Esophagus squamous epithelium (tissue), 5 donors: ENCODE measurements at places on chromosomes 7 and 10.

DNA sequence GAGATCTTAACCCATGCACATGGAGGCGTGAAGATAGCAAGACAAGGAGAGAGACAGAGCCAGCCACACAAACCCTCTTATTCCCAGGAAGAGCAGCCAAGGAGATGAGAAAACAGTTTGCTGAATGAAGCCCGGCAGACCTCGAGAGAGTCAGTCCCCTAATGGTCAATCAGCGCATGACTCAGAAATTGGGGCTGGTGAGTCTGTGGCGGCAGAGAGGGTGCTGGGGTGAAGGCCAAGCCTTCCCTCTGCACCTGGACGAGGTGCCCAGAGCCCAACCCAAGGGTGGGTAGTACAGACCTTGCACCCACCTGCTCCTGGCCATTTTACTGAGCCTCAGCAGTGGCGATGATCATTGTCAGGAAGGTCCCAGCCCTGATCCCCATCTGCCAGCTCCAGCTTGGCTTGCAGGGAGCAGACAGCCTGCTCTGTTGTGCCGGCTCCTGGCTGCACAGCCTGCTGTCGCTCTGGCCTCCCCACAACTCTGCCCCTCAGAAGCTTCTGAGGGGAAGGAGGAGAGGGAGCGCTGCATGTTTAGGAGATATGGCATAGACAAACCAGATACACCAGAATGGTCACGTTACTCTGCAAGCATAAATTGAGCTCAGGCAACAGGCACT is 256.6 kb downstream of the RPS24 start:
- no peak overlapping the region for H3K4me3 ChIP-seq
- H3K27ac ChIP-seq = no peak overlapping the region
- no peaks in the 10 kb centered on the region for H3K4me1 ChIP-seq

DNA sequence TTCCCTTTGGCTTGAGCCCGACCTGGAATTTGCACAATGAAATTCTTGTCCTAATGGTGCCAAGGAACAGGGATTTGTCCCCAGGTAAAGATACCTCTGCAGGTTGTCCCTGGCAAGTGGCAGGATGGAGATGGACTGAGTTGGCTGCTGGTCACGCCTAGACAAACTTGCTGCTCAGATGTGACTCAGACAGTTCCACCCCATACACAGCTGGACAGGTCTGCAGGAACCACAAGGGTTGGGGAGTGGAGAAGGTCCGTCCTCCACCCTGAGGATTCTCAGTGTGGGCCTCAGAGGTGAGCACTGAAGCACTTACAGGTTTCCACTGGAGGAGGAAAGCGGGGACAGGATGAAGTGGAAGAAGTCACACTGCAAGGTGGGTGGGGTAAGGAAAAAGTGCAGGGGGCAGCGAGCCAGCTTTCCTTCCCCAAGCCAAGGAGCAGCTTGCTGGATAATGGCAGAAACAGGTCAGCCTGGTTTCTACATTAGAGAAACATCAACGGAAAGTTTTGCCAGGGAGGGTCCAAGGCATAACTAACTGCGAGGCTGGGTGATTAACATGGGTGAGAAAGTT is 20.5 kb downstream of the ITPRIP start:
- H3K4me1 ChIP-seq = peaks cover 69% of the 10 kb centered on the region
- no peaks in the 10 kb centered on the region for H3K27me3 ChIP-seq
- H3K36me3 ChIP-seq = peaks cover 34% of the 10 kb centered on the region
- DNase-seq = no peak
- peak overlapping the region; percentile 99 for H3K27ac ChIP-seq
- H3K4me3 ChIP-seq = no peak overlapping the region

GRCh38 chr7:116393654-116394053 is 105.9 kb upstream of the CAV2 start:
- no peak overlapping the region for H3K4me3 ChIP-seq
- H3K4me1 ChIP-seq = no peaks in the 10 kb centered on the region
- no peaks in the 10 kb centered on the region for H3K36me3 ChIP-seq
- H3K27ac ChIP-seq = no peak overlapping the region
- no peaks in the 10 kb centered on the region for H3K27me3 ChIP-seq

DNA sequence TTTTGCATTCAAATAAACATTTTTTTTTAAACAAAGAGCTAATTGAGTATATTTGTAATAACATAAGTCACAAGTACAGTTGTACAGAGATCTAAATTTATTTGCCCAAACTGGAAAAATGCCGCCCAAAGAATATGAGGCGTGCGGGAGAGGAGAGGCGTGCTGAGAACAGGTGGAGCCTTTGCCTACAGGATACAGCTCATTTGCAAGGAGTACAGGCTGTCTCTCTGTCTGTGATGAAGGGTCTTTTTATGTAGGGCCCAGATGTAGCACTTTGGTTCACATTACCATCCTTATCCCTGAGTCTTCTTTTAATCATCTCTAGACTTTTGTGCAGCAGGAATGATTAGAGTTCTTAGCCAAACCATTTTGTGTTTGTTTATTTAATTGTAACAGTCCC is 58.2 kb downstream of the POU6F2 start:
- no peaks in the 10 kb centered on the region for H3K36me3 ChIP-seq
- H3K27ac ChIP-seq = no peak overlapping the region
- DNase-seq = no peak
- H3K27me3 ChIP-seq = no peaks in the 10 kb centered on the region
- no peak overlapping the region for H3K4me3 ChIP-seq

DNA sequence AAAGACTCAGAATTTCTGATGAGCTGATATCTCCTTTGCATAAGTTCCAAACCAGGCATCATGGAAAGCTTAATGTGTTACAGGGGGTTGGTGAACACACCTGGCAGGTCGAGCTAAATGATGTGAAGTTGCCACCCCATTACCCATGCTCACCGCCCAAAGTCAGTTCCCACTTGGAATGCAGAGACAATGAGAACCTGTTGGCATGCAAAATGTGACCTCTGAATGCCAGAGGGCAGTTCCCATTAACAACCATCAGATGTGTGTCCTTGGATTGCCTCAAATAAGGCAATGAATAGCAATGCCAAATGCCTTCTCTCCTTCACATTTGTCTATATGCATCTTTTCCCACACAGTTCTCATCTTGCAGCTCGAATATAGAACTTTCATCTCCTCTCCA is 190.7 kb downstream of the CDCA7L start:
- no peaks in the 10 kb centered on the region for H3K36me3 ChIP-seq
- H3K4me1 ChIP-seq = no peaks in the 10 kb centered on the region
- no peak overlapping the region for H3K27ac ChIP-seq
- H3K27me3 ChIP-seq = no peaks in the 10 kb centered on the region
- H3K4me3 ChIP-seq = no peak overlapping the region
- no peak for DNase-seq

- no peaks in the 10 kb centered on the region for H3K4me1 ChIP-seq
- no peak overlapping the region for H3K27ac ChIP-seq
- H3K36me3 ChIP-seq = no peaks in the 10 kb centered on the region
Observed at GRCh38 chr10:36187380-36188079, 545.4 kb upstream of the FZD8 start.

DNA sequence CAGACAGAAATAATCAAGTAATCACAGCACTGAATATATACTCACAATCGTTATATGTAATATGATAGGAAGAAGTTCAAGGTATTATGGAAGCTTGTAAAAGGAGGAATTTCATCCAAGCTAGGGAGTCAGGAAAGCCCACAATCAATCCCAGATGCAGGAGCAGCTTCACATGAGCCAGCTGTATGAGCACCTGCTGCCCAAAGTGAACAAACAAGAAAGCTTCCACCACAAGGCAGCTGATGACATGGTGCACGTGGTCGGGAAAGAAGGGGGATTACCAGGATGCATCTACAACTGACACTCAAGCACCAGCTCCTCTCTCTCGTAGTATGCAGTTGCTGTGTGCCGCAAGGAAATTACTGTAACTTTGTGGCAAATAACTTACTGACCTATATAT is 225.2 kb downstream of the XPNPEP1 start:
- H3K4me3 ChIP-seq = no peak overlapping the region
- H3K36me3 ChIP-seq = no peaks in the 10 kb centered on the region
- no peaks in the 10 kb centered on the region for H3K4me1 ChIP-seq

- peaks cover 18% of the 10 kb centered on the region for H3K36me3 ChIP-seq
- peaks cover 71% of the 10 kb centered on the region for H3K4me1 ChIP-seq
- peak overlapping the region; percentile 90 for H3K27ac ChIP-seq
- no peaks in the 10 kb centered on the region for H3K27me3 ChIP-seq
- H3K4me3 ChIP-seq = no peak overlapping the region
Observed at GRCh38 chr10:69361303-69361614, 55.5 kb downstream of the TACR2 start.

GRCh38 chr7:136336932-136337331 is 359.8 kb upstream of the MTPN start:
- H3K36me3 ChIP-seq = no peaks in the 10 kb centered on the region
- H3K4me1 ChIP-seq = no peaks in the 10 kb centered on the region
- no peaks in the 10 kb centered on the region for H3K27me3 ChIP-seq

- no peak overlapping the region for H3K4me3 ChIP-seq
- peaks cover 4% of the 10 kb centered on the region for H3K36me3 ChIP-seq
- H3K27ac ChIP-seq = no peak overlapping the region
- H3K27me3 ChIP-seq = no peaks in the 10 kb centered on the region
- no peaks in the 10 kb centered on the region for H3K4me1 ChIP-seq
Observed at GRCh38 chr7:73437091-73437490, 3.5 kb downstream of the FZD9 start.

- H3K4me3 ChIP-seq = no peak overlapping the region
- H3K36me3 ChIP-seq = no peaks in the 10 kb centered on the region
- no peak for DNase-seq
Observed at GRCh38 chr7:78326189-78326588, 527.6 kb downstream of the PHTF2 start.

DNA sequence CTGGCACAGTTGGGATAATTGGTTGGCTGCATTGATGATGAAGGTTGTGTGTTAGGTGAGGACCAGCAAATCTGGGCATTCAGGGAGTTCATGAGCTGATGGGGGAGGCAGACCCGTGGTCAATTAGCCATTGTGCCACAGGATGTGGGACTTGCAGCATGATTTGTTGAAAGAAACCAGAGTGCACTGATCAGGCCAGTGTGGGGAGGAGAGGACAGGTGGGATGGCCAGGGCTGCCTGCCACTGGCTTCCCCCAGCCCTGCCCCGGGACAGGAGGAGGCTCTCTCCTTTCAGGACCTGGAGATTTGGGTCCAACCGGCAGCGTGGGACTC is 4.3 kb downstream of the CLIP2 start:
- no peaks in the 10 kb centered on the region for H3K36me3 ChIP-seq

GRCh38 chr7:134941952-134942351 is 44.4 kb upstream of the AGBL3 start:
- peaks cover 36% of the 10 kb centered on the region for H3K36me3 ChIP-seq
- peak overlapping the region; percentile 46 for H3K27ac ChIP-seq
- DNase-seq = no peak
- H3K4me3 ChIP-seq = no peak overlapping the region
- H3K4me1 ChIP-seq = no peaks in the 10 kb centered on the region
- H3K27me3 ChIP-seq = no peaks in the 10 kb centered on the region

DNA sequence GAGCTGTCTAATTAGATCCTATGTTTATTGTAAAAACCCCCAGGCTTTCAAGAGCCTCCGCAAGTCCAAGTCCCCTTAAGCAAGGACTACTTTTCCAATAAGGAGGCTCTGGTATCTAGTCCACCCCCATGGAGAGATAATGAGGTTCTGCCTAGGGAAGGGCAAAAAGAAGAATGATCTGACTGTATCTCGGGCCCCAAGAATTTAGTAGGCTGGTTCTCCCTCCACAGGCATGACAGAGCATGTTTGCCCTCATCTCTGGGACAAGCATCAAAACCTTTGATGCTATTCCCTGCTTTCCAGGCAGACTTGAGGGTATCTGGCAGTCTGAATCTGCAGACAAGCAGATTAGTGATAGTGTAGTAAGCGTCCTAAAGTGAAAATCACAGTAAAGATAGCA is 19.0 kb downstream of the ABCB1 start:
- DNase-seq = no peak
- no peaks in the 10 kb centered on the region for H3K36me3 ChIP-seq
- H3K27me3 ChIP-seq = no peaks in the 10 kb centered on the region
- no peak overlapping the region for H3K4me3 ChIP-seq
- no peaks in the 10 kb centered on the region for H3K4me1 ChIP-seq
- no peak overlapping the region for H3K27ac ChIP-seq

DNA sequence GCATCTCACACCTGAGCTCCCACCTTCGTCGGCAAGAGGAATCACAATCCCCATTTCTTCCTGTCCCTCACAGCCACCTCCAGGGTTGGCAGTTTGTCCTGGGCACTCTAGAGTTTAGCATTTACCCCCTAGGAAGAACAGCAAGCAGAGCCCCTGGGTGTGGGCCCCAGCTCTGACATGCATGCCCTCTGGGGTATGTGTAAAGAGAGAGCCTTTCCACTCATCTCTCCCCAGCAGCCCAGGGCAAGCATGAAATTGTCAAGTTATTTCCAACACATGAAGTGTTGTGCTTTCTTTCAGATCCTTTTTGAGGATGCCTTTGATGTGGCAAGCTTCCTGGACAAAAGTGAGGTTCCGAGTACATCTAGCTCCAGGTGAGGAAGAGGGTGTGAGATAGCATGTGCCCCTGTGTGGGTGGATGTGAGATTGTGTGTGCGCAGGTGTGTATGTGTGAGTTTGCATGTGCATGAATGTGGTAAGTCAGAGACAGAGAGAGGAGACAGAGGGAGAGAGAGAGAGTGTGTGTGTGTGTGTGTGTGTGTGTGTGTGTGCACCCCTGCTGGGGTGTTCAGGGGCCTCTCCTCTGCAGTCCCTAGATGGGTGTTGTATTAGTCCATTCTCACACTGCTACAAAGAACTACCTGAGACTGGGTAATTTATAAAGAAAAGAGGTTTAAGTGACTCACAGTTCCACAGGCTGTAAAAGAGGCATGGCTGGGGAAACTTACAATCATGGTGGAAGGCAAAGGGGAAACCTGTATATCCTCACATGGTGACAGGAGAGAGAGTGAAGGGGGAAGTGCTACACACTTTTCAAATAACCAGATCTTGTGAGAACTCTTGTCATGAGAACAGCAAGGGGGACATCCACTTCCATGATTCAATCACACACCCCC is 18.1 kb downstream of the STRA8 start:
- DNase-seq = no peak
- H3K4me3 ChIP-seq = no peak overlapping the region
- H3K4me1 ChIP-seq = peaks cover 24% of the 10 kb centered on the region
- H3K27ac ChIP-seq = no peak overlapping the region
- H3K27me3 ChIP-seq = no peaks in the 10 kb centered on the region

GRCh38 chr10:22630234-22631174 is 83.9 kb downstream of the PIP4K2A start:
- DNase-seq = no peak
- H3K4me1 ChIP-seq = peaks cover 69% of the 10 kb centered on the region
- H3K36me3 ChIP-seq = no peaks in the 10 kb centered on the region
- H3K4me3 ChIP-seq = peak overlapping the region; percentile 16
- no peaks in the 10 kb centered on the region for H3K27me3 ChIP-seq
